HepG2 (cell line): ENCODE measurements at places on chromosomes 11 and 22. TPM values are rescaled to one million over a fixed set of nuclear protein-coding genes. Genes with fewer than 3 reads are reported as not detected.

DNA sequence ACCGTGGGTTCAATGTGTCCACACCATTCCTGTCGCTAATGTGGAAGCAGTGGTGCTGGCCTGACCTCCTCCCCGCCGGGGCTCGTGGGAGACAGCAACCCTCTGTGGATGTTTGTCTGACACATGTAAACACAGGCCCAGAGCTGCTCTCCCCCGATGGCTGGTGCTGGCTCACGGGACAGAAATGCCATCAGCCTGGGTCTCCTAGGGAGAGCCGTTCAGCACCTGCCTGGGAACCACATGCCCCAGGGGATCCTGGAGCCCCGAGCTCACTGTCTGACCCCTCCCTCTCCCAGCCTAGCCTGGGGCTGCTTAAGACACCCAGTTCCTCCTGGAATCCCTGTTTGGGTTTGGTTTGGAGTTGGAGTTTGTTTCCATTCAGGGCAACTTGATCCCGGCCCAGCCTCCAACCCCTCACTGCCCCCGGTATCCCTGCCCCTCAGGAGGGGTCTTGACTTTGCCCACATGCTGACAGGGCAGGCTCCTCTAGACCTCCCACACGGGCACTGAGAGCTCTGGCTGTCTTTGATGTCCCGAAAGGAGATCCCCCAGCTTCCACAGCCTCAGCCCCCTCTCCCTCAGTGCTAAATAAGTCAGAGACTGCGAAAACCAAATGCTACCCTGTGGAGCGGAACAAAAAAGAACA lies 50.9 kb upstream of the WNT11 start:
- no peak overlapping the region for H3K27ac ChIP-seq
- H3K4me1 ChIP-seq = peaks cover 13% of the 10 kb centered on the region; the same call in 1 of the 2 replicates
- no peak for DNase-seq
- H3K36me3 ChIP-seq = no peaks in the 10 kb centered on the region

DNA sequence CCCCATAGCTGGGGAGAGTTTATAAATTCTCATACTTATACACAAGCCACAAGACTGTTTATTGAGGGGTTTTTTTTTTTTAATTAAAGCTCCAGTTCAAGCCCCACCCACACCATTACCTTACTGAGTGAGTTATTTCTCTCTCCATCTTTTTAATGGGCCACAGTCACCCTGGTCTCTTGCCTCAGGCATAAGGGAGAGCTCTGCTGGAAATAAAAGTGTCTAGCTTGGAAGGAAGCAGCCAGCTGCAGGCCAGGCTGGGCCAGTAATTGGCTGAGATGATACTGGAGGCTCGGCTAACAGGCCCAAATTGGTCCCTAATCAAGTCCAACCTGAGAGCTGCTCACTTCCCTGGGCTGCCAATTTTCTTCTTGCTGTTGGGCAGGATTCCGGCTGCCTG lies 174.1 kb downstream of the INSC start:
- H3K4me3 ChIP-seq = no peak overlapping the region
- no peaks in the 10 kb centered on the region for H3K4me1 ChIP-seq

- H3K36me3 ChIP-seq = peaks cover 6% of the 10 kb centered on the region
- H3K27me3 ChIP-seq = no peaks in the 10 kb centered on the region
- H3K4me1 ChIP-seq = no peaks in the 10 kb centered on the region
- no peak overlapping the region for H3K27ac ChIP-seq
Observed at GRCh38 chr11:35317253-35317652, 102.1 kb downstream of the SLC1A2 start.

DNA sequence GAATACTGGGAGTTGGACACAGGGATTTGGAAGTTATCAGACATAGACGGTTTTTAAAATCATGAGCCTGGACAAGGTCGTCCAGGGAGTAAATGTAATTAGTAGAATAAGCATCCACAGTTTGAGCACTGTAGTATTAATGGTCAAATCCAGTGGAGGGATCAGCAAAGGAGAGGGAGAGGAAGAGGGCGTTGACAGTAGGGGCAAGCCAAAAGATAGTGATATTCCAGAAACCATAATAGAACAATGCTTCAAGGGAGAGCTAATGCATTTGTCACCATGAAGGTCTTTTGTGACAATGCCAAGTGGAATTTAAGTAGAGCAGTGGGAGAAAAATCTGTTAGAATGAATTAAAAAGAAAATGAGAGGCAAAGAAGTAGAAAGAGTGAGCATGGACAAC lies 68.9 kb upstream of the SLC5A12 start:
- no peak overlapping the region for H3K27ac ChIP-seq
- no peak for DNase-seq
- no peaks in the 10 kb centered on the region for H3K36me3 ChIP-seq
- no peaks in the 10 kb centered on the region for H3K4me1 ChIP-seq

- H3K4me3 ChIP-seq = no peak overlapping the region
- DNase-seq = no peak
- H3K27ac ChIP-seq = no peak overlapping the region
Observed at GRCh38 chr11:108370315-108370714, 97.0 kb downstream of the C11orf65 start.

- H3K27me3 ChIP-seq = no peaks in the 10 kb centered on the region
- no peak for DNase-seq
- H3K36me3 ChIP-seq = no peaks in the 10 kb centered on the region
- no peak overlapping the region for H3K4me3 ChIP-seq
- H3K4me1 ChIP-seq = no peaks in the 10 kb centered on the region
Observed at GRCh38 chr11:20627701-20628100, 28.3 kb downstream of the SLC6A5 start.

GRCh38 chr11:69365558-69365957 lies 71.6 kb downstream of the MYEOV start:
- no peak overlapping the region for H3K4me3 ChIP-seq
- H3K27ac ChIP-seq = no peak overlapping the region
- DNase-seq = no peak
- H3K27me3 ChIP-seq = peaks cover 12% of the 10 kb centered on the region; the same call in 1 of the 3 replicates
- H3K4me1 ChIP-seq = peaks cover 12% of the 10 kb centered on the region

DNA sequence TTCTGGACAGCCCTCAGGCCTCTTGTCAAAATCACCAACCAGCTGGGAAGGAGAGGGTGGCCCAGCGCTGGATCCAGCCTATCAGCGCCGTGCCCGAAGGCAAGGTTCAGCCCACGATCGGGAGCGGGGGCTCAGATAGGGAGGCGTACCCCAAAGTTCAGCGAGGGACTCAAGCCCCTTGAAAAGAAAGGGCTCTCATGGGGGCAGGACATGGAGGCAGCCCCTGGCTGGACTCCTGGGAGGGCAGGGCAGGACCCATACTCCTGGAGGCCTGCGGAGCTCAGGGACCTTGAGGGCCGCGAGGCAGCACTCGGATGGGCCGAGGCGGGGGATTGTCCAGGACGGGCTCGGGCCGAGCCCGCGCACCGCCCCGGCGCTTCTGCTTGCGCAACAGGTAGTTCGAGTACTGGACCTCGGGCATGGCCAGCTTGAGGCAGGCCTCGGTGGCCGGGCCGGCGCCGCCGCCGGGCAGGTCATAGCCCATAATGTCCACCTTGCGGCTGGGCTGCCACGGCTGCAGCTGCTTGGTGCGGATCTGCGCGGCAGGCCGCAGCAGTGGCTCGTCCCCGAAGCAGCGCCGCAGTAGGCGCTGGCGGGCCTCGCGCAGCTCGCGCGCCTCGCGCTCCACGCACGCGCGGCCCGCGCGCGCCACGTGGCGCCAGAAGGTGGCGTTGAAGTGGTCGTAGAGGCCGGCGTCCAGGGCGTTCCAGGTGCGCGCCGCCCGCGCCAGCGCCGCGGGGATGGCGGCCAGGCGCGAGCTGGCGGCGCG lies 6.5 kb downstream of the GAL3ST3 start:
- no peak overlapping the region for H3K4me3 ChIP-seq
- peaks cover 28% of the 10 kb centered on the region for H3K27me3 ChIP-seq
- H3K4me1 ChIP-seq = peaks cover 30% of the 10 kb centered on the region
- DNase-seq = no peak
- no peaks in the 10 kb centered on the region for H3K36me3 ChIP-seq

NEFH gene
- total RNA-seq = not detected in 2 replicates

DNA sequence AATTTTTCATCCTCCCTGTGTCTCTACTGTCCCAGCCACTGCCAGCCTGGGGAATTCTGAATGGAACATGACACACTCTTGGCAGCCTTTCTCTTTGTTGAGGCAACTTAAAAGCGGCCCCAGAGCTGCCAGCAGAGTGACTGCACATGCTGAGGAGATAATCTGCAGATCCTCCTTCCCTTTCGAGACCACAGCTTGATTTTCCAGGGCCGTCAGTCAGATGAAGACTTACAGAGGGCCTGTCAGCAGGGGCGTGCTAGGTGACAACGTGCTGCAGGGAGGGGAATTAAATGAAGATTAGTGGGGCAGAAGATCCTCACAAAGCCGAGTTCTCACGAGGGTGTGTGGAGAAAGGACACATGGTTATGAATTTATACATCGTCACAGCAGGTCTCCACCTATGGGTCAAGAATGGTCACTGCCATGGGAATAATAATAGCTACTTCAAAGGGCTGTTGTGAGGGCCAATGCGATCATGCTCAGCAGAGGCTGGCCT lies 193.5 kb upstream of the PITPNB start:
- no peak overlapping the region for H3K27ac ChIP-seq
- H3K4me1 ChIP-seq = no peaks in the 10 kb centered on the region
- H3K27me3 ChIP-seq = no peaks in the 10 kb centered on the region

GRCh38 chr11:47466701-47467250 lies 17.8 kb upstream of the RAPSN start:
- H3K27ac ChIP-seq = no peak overlapping the region
- H3K4me3 ChIP-seq = no peak overlapping the region
- H3K27me3 ChIP-seq = no peaks in the 10 kb centered on the region
- peaks cover 61% of the 10 kb centered on the region for H3K36me3 ChIP-seq

APOL6 gene
- total RNA-seq = 6.3 and 7.5 TPM in 2 replicates

PRR33 gene
- total RNA-seq = not detected in 2 replicates

GRCh38 chr22:49480896-49481658 lies 346.6 kb downstream of the BRD1 start:
- H3K27ac ChIP-seq = no peak overlapping the region
- DNase-seq = no peak
- no peaks in the 10 kb centered on the region for H3K4me1 ChIP-seq
- H3K27me3 ChIP-seq = peaks cover 3% of the 10 kb centered on the region
- H3K36me3 ChIP-seq = no peaks in the 10 kb centered on the region

DNA sequence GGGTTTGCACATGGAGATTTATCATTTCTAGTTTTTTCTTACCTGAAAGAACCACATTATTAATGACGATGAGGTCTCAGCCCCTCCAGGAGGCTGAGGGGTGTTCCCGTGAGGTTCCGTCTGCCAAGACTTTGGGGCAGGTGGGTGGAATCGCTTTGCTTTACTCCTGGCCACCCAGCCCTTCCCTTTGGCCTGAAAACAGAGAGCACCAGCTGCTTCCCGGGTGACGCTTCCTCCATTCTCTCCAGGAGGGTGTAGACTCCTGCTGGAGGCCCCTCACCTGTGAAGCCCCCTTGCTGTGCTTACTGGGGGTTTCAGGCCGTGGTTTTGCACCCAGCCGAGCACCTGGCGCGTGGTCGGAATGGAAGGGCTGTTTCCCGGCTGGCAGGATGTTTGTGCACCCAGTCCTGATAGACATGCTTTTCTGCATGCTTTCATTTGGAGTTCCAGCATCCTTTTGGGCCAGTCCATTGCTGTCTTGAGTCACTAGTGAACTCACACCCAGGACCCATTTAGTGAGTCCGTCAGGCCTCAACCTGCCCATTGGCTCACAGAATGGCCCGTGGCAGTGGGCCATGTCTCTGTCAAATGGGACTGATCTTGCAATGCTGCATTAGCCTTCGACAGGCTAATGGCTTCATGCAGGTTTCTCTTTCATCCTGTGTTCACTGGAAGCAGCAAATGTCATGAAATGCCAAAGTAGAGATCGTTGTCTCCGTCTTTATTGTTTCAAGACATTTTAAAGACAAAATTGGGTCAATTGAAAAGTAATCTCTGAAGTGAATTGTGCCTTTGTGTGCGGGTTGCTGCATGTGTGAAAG lies 360.8 kb downstream of the TBC1D22A start:
- H3K4me1 ChIP-seq = peaks cover 7% of the 10 kb centered on the region; the same call in 1 of the 2 replicates
- no peak overlapping the region for H3K27ac ChIP-seq
- no peaks in the 10 kb centered on the region; the same call in 1 of the 2 replicates for H3K36me3 ChIP-seq
- DNase-seq = no peak
- no peaks in the 10 kb centered on the region for H3K27me3 ChIP-seq

GRCh38 chr11:59413646-59414045 lies 12.6 kb downstream of the OR5A2 start:
- DNase-seq = no peak
- no peaks in the 10 kb centered on the region for H3K4me1 ChIP-seq
- no peak overlapping the region for H3K4me3 ChIP-seq
- H3K36me3 ChIP-seq = no peaks in the 10 kb centered on the region

MMP11 gene
- total RNA-seq = 2.7 and 8.9 TPM in 2 replicates

DNA sequence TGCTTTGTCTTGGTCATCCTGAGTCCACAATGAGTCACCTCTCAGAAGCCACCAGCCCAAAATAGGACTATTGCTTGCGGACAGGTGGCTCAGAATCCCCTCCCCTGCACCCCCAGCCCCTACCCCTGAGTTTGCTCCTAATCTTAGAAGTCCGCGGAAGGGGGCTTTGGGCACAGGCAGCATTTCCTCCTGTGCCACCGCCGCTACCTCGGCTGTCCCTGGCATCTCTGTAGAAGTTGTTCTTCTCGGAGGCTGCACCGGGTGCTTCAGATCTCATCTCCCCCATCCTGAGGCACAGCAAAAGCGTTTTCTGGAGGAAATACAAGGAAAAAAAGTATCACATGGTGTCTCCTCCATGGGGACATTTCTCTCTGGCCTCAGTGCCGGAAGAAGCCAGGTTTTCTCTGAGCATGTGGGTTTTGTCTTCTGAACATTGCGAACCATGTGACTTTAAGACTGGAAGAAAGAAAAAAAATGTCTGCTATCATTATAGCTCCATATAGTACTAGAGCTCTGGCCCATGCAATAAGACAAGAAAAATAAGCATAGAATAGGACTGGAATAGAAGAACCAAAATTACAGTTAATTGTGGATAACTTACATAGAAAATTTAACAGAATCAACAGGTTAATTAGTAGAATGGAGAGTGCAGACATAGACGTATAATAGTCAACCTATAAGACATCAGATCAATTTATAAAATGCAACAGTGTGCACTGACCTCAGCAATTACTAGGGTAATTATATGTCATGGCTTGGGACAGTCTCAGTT lies 63.2 kb downstream of the SHISAL1 start:
- H3K4me3 ChIP-seq = no peak overlapping the region
- H3K36me3 ChIP-seq = no peaks in the 10 kb centered on the region
- no peaks in the 10 kb centered on the region for H3K4me1 ChIP-seq
- no peak overlapping the region for H3K27ac ChIP-seq
- H3K27me3 ChIP-seq = no peaks in the 10 kb centered on the region; the same call in 2 of the 3 replicates

OR52I1 gene
- not detected in 2 replicates for total RNA-seq

GRCh38 chr22:39115977-39116621 lies 19.1 kb downstream of the APOBEC3H start:
- no peak overlapping the region for H3K4me3 ChIP-seq
- H3K27me3 ChIP-seq = no peaks in the 10 kb centered on the region
- DNase-seq = no peak

GRCh38 chr11:64593156-64594105 lies 2.4 kb downstream of the SLC22A12 start:
- peaks cover 18% of the 10 kb centered on the region for H3K4me1 ChIP-seq
- no peak overlapping the region for H3K4me3 ChIP-seq
- H3K36me3 ChIP-seq = no peaks in the 10 kb centered on the region
- peaks cover 11% of the 10 kb centered on the region; the same call in 1 of the 3 replicates for H3K27me3 ChIP-seq
- H3K27ac ChIP-seq = no peak overlapping the region

DPP3 gene
- 48.7 and 59.8 TPM in 2 replicates for total RNA-seq

GRCh38 chr22:39620924-39621690 lies 50.6 kb downstream of the CACNA1I start:
- no peaks in the 10 kb centered on the region for H3K36me3 ChIP-seq
- no peak overlapping the region for H3K27ac ChIP-seq
- H3K4me3 ChIP-seq = no peak overlapping the region
